ENCODE measurements at places on chromosomes 5 and 9.

- DNase-seq = no peak
Measured at GRCh38 chr5:87109746-87110145, 157.9 kb upstream of the RASA1 start.

DNA sequence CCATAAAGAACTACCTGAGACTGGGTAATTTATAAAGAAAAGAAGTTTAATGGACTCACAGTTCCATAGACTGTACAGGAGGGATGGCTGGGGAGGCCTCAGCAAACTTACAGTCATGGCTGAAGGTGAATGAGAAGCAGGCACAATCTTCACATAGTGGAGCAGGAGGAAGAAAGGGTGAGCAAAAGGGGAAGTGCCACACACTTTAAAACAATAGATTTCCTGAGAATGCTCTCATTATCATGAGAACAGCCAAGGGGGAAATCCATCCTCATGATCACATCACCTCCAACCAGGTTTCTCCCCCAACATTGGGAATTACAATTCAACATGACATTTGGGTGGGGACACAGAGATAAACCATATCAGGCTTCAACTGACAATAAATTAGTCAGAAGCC is 664.9 kb downstream of the TAF11L14 start:
- DNase-seq = no peak

DNA sequence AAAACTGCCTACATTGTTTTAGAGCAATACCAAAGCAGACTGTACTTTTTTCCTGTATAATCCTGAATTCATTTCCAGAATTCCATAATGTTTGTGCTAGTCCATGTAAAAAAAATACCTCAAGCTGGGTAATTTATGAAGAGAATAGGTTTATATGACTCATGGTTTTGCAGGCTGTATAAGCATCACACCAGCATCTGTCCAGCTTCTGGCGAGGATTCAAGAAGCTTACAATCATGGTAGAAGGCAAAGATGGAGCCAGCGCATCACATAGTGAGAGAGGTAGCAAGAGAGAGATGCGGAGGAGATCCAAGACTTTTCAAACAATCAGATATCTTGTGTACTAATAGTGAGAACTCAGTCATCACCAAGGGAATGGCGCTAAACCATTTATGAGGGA is 280.3 kb upstream of the CDH9 start:
- DNase-seq = no peak

DNA sequence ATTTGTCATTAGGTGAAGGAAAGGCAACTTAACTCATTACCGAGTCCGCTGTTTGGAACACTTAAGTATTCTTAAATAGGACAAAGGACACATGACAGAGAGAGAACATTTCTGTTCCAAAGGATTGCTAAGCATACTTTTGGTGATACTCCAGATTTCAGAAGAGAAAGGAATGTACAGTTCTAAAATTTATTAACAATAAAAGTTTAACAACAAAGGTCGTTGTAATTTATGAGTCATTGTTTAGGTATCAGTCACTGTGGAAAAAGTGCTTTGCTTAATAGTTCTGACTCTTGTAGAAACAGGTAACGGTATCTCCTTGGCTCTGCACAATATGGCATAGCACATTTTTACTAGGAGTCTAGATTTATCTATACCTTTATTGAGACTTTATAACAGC is 36.3 kb upstream of the PAM start:
- no peak for DNase-seq

DNA sequence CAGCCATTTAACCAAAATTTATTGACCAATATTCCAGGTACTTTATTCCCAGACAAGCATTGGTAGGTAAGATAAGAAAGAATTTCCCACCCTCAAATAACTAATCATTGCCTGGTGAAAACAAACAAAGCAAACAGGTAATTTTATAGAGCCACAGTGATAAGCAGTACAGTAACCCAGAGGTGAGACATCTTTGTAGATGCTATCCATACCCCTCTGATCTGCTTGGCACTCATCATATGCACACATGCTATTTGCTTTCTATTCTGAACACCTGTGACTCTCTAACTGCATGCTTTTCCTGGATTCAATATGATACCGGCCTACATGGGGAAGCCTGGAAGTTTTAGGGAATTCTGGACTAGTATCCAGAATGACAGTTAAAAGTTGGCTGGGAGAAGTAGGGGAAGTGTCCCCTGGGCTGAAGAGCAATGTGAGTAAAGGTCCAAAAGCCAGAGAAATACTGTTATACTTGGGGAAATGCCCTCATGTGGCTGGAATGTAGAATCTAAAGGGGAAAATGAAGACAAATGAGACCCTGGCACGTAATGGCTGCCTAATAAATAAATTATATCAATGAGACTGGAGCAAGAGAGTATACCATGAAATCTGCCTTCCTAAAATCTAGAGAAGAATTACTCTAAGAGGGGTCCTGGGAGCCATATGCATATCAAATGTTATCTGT is 243.8 kb upstream of the ADAMTSL1 start:
- no peak for DNase-seq

GRCh38 chr5:177966009-177966838 is 29.8 kb downstream of the PROP1 start:
- DNase-seq = no peak

DNA sequence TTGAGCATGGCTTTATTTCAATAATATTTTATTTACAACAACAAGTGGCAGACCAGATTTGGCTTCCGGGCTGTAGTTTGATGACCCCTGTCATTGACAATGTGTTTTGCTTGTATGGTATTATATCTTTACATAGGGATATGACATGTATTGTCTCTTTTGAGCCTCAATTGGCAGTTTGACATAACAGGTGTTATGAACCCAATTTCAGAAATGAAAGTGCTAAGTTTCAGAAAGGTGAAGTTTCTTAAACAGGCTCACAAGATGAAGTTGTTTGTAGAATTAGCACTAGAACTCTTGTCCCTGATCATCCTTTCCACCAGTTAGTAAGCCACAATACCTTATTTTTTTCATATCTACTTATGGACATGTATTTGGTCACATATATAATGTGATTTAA is 303.0 kb upstream of the GRIA1 start:
- DNase-seq = no peak

- no peak for DNase-seq
Measured at GRCh38 chr9:117134826-117135500, 279.9 kb downstream of the ASTN2 start.

DNA sequence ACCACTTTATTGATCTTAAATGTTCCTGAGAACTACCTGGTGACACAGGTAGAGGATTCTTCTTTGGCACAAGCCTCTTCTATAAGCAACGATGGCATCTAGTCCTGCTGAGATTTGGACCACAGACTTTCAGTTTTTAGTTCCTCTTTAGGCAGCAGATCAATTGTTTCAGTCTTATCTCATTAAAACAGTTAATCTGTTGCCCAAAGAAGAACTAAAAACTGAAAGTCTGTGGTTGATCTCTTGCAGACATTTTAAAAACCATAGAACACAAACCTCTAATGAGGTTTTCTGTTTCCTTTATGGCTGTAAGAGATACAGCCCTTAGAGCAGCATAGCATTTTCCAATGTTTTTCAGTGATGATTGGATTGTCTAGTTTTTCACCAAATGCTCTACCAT is 480.9 kb downstream of the MTRR start:
- DNase-seq = no peak

DNA sequence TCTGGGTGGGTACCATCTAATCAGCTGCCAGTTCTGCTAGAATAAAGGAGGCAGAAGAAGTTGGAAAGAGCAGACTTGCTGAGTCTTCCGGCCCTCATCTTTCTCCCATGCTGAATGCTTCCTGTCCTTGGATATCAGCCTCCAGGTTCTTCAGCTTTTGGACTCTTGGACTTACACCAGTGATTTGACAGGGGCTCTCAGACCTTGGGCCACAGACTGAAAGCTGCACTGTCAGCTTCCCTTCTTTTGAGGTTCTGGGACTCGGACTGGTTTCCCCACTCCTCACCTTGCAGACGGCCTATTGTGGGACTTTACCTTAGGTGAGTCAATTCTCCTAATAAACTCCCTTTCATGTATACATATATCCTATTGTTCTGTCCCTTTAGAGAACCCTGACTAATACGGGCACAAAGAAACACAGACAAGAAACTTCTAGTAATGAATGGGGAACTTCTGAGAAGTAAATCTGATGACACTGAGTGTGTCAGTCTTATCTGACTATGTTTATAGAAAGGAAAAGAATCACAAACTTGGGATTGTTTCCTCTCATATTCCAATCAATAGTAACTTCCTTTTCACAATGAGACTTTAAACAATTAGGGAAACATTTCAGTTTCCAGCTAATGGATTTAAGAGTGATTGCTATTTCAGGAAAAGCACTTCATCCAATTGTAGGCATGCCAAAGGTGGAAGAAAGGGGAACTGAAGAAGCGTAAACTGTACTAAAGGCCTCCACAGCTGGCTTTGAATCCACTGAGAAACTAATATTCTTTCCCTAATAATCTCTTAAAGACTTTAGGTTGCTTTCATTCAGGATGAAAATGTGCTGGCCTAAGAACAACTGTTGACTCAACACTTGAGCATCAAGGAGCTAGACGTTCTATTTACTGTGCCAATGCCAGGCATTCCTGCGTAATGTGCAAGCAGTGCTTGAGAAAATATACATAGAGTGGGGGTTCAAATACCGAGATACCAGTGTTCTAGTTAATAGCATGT is 127.9 kb upstream of the PTGER4 start:
- DNase-seq = no peak

DNA sequence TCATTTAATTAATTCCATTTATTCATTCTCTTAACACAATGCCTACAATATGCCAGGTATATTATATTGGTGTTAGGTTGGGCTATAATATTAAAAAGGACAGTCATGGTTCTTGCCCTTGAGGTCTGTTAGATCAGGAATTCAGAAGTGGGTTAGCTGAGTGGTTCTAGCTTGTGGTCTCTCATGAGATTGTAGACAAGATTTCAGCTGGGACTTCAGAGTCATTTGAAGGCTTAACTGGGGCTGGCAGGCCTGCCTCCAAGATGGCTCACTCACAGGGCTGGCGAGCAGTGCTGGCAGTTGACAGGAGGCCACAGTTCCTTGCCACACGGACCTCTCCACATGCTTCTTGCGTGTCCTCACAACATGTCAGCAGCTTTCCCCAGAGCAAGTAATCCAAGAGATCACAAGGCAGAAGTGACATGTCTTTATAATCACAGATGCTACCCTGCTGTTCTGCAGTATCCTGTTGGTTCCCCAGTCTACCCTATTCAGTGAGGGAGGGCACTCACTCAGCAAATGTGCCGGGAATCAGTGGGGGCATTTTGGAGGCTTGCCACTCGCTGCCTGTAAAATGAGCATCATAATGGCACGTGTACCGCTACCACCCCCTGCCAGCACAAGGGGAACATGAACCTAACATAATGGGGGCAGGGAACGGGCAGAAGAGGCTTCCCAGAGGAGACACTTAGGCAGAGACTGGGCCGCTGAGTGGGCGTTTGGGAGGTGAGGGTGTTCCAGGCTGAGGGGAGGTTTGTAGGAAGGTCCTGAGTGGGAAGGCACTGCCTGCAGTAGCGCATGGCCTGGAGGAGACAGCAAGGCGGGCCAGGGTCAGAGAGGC is 70.0 kb downstream of the EXOSC2 start:
- DNase-seq = peak; percentile 25

- no peak for DNase-seq
Measured at GRCh38 chr5:39399135-39400036, 25.4 kb downstream of the DAB2 start.

DNA sequence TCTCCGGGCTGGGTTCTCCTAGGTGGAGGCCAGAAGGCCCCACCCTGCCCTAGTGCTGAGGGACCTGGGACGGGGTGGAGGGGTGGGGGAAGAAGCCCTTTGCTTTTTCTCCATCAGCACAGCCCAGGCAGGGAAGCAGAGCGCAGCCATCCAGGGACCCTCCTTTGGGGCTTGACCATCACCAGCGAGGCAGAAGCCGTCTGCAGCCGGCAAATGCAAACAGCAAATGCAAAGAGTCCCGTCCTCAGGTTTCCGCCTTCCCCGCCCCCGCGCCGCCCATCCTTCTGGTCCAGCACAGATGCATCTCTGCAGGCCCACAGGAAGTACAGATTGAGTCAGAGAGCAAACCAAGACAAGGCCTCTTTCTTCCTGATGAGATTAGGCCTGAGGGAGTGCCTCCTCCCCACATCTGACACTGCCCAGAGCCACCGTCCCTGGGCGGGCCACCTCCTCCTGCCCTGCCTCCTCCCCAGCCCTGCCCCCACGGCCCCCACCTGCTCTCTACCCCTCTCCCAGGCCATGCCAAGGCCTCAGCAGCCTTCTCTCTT is 23.4 kb downstream of the CORO2A start:
- DNase-seq = no peak

GRCh38 chr5:135330798-135331096 is 68.3 kb downstream of the MACROH2A1 start:
- no peak for DNase-seq

GRCh38 chr9:98607152-98607551 is 101.6 kb downstream of the GABBR2 start:
- DNase-seq = no peak

- DNase-seq = no peak
Measured at GRCh38 chr9:117720555-117720954, 16.4 kb downstream of the TLR4 start.

DNA sequence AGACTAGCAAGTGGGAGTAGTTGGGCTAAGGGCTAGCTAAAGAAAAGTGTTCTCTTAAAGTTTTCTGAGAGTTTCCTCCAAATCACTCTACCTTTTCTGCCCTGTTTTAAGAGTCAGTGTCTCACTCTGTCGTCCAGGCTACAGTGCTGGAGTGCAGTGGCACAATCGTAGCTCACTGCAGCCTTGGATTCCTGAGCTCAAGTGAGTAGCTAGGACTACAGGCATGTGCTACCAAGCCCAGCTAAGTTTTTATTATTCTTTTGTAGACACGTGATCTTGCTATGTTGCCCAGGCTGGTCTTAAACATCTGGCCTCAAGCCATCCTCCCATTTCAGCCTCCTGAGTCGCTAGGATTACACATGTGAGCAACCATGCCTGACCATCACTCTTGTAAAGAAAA is 378.9 kb downstream of the CAAP1 start:
- DNase-seq = no peak

DNA sequence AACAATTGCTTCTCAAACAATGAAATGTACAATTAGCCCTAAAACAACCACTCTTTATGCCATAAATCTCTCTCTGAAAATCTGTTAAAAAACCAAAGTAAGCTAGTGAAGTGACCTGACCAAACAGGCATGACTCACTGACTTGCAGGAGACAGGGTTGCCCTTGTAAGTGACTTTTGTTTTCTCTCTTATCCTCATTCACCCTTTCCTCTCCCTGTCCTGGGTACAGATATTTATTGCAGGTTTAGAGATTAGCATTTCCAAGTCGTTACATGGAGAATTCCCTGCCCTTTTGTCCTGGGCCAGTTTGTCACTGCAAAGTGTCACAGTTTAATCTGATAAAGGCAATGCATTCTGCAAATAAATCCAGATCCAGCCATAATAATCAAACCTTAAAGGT is 484.2 kb downstream of the IRX1 start:
- no peak for DNase-seq

DNA sequence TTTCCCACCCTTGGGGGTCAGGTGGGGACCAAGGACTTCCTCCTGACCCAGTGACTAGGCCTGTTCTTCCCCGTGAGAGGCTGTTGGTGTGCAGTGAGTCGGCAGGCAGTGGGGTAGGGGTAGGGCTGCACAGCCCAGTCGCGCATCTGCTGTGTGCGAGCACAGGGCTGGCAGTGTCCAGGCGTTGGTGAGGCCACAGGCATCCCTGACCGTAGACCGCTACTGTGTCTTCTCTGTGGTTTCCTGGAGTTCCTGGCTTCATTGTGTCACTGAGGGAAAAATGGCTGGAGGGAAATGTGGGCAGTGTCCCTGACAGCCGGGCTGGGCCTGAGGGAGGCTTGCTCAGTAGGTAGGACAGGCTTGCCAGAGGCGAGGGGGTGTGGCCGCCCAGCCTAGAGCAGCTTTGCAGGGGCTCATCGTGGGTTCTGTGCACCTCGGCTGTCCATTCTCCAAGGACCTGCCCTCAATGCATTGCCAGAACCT is 95.4 kb downstream of the CACNA1B start:
- no peak for DNase-seq

GRCh38 chr5:125199968-125200865 is 453.8 kb upstream of the ZNF608 start:
- peak; percentile 22 for DNase-seq

All from head of caudate nucleus (tissue), 42 donors.